ENCODE measurements at places on chromosomes 1 and 21.

- DNase-seq, result no peak
These were observed 258.7 kb upstream of the DMRTA2 start for GRCh38 chr1:50681931-50682330.

GRCh38 chr1:48066936-48067335 is 69.8 kb upstream of the TRABD2B start:
- DNase-seq, result no peak

- DNase-seq, result no peak
These were observed 68.8 kb upstream of the SELENON start for GRCh38 chr1:25731148-25731547.

- DNase-seq, result no peak
These were observed 21.6 kb downstream of the C2CD2 start for GRCh38 chr21:41932191-41932575.

- no peak for DNase-seq
These were observed 12.0 kb upstream of the BGLAP start for GRCh38 chr1:156229809-156230472.

GRCh38 chr1:30256911-30257310 is 466.5 kb downstream of the MATN1 start:
- DNase-seq, result no peak

- DNase-seq, result no peak
These were observed 91.5 kb downstream of the KIF14 start for GRCh38 chr1:200528858-200529606.

DNA sequence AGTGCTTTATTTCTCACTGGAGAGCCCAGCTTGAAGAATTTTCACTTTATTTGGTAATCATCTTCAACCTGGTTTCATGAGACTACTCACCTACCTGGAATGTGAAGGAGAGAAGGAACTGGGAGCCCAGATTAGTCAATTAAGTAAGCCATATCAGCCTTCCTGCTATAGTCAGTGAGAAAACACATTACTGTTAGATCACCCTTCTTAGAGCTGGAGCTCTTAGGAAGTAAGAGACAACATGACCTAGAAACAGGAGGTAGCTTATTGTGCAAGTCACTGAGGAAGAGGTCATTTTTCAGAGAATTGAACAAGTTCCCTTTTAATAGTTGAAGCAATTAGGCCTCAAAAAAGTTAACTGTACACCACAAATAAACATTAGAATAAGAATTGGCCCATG is 49.2 kb upstream of the TEKT2 start:
- DNase-seq, result no peak

- DNase-seq, result no peak
These were observed 2.8 kb upstream of the PHLDA3 start for GRCh38 chr1:201471772-201472171.

All from stimulated activated CD4-positive, alpha-beta T cell treated with anti-CD3 and anti-CD28 coated beads, Interleukin-2, amount 100 ng/mL, for 48 hours (primary cell).